ENCODE measurements at places on chromosomes 5 and 9.

DNA sequence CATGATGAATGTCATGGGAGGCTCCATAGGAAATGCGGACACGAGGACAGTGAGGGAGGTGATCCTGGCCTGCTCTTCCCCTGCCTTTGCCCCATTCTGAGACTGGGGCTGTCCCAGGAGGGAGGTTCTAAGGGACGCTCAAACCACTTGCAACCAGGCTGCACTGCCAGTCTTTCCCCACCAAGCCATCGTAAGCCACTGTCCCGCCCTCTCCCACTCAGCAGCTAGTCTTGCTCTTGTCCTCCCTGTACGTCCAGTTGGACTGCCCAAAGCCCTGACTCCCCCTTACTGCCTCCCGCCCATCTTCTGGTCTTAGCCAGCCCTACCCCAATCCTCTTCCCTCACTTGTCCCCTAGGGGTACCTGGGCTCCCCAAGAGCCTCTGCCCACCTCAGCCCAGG is 115.7 kb downstream of the FSTL4 start:
- no peak for DNase-seq

- DNase-seq = no peak
These were observed 304.7 kb downstream of the GABRG2 start for GRCh38 chr5:162372256-162372655.

DNA sequence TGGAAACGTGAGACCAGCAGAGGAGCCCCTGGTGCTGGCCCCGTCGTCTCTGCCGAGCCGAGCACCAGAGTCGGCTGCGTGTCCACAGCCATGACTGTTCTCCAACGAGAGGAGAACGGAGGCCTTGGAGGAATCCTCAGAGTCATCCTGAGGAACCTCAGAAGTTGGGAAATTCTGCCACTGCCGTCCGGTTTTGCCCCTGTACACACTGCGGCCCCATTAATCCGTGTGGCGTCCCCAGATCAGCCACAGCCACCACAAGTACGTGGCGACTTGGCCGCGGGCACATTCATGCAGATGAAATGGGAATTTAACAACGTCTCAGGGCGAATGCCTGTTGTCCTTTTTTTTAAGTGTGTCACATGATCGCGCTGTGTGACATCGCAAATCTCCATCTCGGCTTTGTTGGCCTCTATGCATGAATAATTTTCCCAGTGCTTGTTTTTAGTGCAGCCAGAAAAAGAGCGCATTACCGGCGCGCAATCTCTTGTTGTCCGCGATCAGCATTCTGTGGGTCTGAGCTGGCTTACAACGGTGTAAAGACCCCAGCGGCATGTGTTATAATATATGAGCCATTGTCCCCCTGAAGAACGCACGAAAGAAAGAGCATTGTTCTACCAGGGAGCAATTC is 323.0 kb upstream of the IRX4 start:
- no peak for DNase-seq

DNA sequence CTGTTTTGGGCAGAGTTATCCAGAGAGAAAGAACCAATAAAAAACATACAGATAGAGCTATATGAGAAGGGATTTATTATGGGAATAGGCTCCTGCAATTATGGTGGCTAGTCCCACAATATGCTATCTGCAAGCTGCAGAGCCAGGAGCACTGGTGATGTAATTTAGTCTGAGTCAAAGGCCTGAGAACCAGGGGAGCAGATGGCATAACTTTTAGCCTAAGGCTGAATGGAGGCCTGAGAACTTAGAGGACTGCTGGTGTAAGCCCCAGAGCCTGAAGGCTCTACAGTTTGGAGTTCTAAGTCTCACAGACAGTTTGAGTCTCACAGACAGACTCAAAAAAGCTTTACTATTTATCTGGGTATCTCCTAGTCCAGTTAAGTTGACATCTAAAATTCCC is 263.8 kb downstream of the FBXL7 start:
- no peak for DNase-seq

GRCh38 chr9:36764364-36765076 is 191.8 kb downstream of the MELK start:
- DNase-seq = no peak

GRCh38 chr5:171882118-171882517 is 96.5 kb downstream of the SMIM23 start:
- no peak for DNase-seq

- DNase-seq = no peak
These were observed 127.1 kb downstream of the NSG2 start for GRCh38 chr5:174172566-174172965.

- no peak for DNase-seq
These were observed 51.3 kb downstream of the NKD2 start for GRCh38 chr5:1059884-1060263.

DNA sequence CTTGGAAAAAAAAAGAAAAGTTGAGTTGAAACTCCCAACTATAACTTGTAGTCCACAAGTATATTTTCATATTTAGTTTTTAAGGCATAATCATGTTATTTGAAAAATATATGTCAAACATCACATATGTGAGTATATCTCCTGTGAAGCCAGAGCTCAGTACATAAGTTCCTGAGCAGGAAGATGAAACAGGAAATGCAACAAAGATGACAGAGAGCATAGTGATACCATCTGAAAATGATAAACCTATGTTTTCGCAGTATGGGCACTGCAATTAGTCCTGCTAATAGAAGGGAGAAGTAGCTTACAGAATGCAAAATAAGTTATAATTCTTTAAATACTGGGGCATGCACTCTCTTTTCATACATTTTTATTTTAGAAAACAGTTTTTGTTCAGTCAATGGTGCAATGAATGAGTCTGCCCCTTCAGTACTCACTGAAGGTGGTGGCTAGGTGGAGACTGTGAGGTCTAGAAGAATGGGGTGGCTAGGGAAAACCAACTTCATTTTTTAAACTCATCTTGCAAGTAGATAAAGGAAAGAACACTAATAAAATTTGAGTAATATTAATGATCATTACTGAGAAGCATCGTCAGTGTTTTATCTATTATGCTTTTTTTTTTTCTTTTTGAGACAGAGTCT is 54.1 kb upstream of the FYB1 start:
- DNase-seq = no peak

- DNase-seq = no peak
These were observed 119.7 kb downstream of the IRX2 start for GRCh38 chr5:2631758-2632157.

DNA sequence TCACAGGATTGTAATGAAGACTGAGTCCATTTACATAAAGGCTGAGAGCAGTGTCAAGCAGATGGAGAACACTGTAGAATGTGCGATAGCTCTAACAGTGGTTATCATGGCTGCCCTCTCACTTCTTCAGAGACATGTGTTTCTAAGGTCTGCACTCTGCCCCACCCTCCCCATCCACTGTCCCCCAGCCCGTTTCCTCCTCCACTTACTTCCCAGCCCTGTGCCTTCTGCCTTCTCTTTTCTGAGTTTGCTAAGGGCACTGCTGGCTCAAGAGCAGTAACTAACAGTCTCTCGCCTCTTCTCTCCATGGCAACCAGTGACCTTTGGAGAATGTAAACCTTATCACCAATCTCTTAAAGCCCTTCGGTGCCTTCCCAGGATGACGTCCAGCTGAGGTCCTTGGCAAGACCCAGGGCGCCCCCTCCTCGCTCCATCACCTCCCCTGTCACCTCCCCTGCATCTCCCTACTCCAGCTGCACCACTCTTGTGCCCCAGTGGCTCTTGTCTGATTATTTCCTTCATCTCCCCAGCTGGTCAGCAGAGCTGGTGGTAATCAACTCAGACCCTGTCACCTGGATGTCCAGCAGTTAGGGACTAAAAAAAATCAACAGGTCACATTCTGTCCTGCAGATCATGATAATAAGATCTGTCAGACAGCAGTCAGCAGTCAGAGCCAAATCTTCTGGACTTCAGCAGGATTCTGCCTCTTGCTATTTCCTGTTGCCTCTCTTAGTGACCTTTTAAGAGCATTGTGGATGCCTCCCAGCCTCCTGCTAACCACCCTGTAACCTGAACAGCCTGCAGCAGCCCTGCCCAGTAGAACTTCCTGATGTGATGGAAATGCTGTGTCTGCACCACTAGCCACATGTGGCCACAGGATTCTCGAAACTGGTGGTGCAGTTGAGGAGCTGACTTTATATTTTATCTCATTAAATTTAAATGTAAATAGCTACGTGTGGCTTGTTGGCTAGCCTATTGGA is 9.0 kb downstream of the FXN start:
- no peak for DNase-seq

- no peak for DNase-seq
These were observed 12.9 kb downstream of the TRAF2 start for GRCh38 chr9:136899196-136899595.

DNA sequence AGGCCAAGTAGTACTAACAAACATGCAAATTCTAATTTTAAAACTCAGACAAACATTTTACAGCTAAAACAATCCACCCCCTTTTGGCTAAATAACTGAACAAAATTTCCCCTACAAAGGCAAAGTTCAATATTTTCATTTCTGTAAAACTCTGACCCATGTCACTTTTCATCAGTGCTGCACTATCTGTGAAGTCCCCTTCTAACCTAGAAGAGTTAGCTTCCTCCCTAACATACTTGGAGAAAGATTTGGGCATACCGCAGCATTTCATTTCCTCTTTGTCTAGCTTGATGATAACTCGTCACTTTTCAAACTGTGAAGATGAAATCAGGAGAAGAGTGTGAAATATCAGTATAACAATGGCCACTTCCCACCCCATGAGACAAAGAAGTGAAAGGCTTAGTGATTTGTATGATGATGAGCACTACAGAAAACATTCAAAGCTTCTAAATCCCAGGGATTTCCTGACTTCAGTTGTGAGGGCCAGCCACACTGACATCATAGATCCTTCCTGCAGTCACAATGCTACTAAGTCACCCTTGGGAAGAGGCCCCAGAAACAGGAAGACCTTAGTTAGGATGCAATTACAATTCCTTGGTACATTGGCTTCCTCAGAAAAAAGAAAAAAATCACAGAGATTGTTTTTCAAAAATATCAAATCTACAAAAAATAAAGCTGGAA is at the start of gene FAM81B:
TSS of gene FAM81B (plus strand) at position 555 of the 681 bp plus-strand sequence. CDS start at position 579, 24 bp downstream.
- no peak for DNase-seq

- no peak for DNase-seq
These were observed 9.8 kb upstream of the IRF1 start for GRCh38 chr5:132500244-132500930.

DNA sequence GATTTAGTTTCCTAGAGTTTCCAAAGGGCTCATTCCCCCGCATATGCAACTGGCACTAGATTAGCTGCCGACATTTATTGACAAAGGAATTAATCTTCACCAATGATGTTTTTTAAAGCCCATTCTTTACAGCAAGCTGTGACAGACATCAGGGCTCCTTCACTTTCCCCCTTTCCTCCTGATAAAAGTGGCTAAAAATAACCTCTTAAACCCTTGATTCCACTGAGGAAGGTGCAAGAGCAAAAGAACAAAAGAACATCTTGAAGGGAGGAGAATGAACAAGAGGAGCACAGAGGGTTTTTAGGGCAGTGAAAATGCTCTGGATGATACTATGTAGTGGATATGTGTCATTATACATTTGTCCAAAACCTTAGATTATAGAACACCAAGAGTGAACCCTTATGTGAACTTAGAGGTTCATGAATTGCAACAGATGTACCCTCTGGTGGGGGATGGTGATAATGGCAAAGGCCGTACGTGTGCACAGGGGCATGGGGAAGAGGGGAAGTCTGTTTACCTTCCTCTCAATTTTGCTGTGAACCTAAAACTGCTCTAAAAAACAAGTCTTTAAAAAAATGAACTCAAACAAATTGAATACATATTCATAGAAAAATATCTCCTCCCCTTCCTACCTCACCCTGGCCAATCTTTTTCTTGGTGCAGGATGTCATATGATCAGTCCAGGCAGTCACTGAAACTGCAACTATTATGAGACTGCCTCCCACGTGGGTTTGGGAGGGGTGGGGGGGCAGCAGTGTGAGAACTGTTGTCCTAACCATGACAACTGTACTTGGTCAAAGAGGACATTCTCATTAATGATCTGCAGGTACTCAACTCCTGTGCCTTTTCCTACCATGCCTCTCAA is 83.0 kb downstream of the MARCHF3 start:
- DNase-seq = no peak

DNA sequence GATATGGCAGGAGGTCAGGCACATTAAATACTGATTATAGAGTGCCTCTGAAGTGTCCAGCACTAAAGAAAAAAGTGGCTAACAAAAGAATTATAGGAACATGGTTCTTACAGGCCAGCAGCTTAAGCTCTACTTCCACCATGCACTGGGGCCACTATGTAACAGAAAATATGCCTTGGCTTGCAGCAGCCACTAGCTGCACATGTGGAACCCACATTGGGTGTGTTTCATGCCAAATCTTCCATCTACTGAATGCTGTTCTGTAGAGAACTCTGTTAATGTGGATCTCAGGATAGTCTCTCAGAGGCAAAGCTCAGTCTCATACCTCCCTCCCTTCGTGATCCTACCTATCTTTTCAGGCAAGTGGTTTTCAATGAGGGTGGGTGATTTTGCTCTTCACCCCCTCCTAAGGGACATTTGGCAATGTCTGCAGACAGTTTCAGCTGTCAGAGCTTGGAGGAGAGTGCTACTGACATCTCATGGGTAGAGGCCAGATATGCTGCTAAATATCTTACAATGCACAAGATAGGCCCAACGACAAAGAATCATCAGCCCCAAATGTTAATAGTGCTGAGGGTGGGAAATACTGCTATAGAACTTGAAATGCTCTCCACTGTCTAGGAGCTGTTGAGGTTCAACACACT is 218.9 kb downstream of the TARS1 start:
- DNase-seq = no peak

DNA sequence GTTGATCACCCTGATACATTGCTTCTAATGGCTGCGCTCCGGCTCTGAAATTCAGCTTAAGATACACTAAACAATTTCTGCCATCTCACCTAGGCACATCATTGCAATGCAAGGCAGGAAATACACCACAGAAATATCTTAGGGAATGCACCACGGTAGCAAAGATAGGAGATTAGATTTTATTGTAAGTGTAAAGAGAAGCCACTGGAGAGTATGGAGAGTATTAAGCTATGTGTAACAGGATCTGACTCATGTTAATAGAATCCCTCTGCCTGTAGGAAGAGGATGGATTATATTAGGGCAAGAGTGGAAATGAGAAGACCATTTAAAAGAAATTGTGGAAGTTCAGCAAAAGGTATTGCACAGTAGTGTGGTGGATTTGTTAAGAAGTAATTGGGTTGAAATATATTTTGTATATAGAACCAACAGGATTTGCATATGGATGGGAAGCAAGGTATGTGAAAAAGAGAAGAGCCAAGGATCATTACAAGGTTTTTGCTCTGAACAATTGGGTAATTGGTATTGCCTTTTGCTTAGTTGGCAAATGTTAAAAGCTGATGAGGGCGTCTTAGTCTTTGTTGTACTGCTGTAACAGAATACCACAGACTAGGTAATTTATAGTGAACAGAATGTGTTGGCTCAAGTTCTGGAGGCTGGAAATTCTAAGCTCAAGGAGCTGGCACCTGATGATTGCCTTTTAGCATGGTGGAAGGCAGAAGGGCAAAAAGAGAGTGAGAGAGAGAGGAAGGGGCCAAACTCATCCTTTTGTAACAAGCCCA is 636.1 kb downstream of the PSAT1 start:
- no peak for DNase-seq

All from substantia nigra (tissue), 51 donors.